Endothelial cell of umbilical vein (primary cell): ENCODE measurements at places on chromosomes 16 and 17. TPM values are rescaled to one million over a fixed set of nuclear protein-coding genes. Genes with fewer than 3 reads are reported as not detected.
A peak's percentile ranks its signal among the peaks of the same experiment; 100 is the strongest.

- no peaks in the 10 kb centered on the region for H3K36me3 ChIP-seq
- no peaks in the 10 kb centered on the region for H3K4me1 ChIP-seq
- H3K27me3 ChIP-seq: peaks cover 4% of the 10 kb centered on the region
Measured at GRCh38 chr17:20074489-20074888, 65.3 kb downstream of the SPECC1 start.

DNA sequence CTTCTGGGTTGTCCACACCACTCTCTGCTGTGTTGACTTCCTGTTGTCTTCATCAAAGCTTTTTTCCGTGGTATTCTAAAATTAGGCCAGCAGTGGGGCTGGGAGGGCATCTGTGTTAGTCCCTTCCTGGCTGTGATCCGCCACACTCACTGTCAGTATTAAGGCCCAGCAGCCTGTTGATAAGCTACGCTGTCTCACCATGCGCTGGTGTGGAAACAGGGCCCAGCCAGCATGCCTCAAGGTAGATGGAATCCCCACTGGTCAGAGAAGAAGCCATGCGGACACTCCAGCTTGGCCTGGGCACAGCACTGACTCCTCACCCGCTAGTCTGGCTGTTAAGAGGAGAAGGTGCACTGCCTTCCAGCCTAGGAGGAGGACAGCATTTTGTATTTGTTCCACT lies 11.4 kb downstream of the CDR2L start:
- no peak overlapping the region for H3K27ac ChIP-seq
- H3K4me1 ChIP-seq: no peaks in the 10 kb centered on the region
- H3K36me3 ChIP-seq: no peaks in the 10 kb centered on the region
- no peaks in the 10 kb centered on the region for H3K27me3 ChIP-seq

Gene CAPN15
- polyA plus RNA-seq: 33.9 and 48.6 TPM in 2 replicates

Gene HSF5
- 0.02 and 0.03 TPM in 2 replicates for polyA plus RNA-seq

GRCh38 chr16:20899477-20900298 lies 470 bp downstream of the DCUN1D3 start:
- H3K4me1 ChIP-seq: peaks cover 52% of the 10 kb centered on the region
- peak overlapping the region; percentile 83 for H3K4me3 ChIP-seq
- no peaks in the 10 kb centered on the region for H3K27me3 ChIP-seq
- peak; percentile 43 for DNase-seq

- H3K36me3 ChIP-seq: peaks cover 3% of the 10 kb centered on the region
- H3K27me3 ChIP-seq: no peaks in the 10 kb centered on the region
- no peak for DNase-seq
Measured at GRCh38 chr17:7018331-7018964, 4.4 kb upstream of the BCL6B start.

Gene ATP5PD
- 176 and 182 TPM in 2 replicates for polyA plus RNA-seq

- H3K36me3 ChIP-seq: no peaks in the 10 kb centered on the region
- no peaks in the 10 kb centered on the region for H3K27me3 ChIP-seq
- no peak for DNase-seq
- H3K4me1 ChIP-seq: no peaks in the 10 kb centered on the region
Measured at GRCh38 chr16:76335180-76335974, 58.2 kb downstream of the CNTNAP4 start.

DNA sequence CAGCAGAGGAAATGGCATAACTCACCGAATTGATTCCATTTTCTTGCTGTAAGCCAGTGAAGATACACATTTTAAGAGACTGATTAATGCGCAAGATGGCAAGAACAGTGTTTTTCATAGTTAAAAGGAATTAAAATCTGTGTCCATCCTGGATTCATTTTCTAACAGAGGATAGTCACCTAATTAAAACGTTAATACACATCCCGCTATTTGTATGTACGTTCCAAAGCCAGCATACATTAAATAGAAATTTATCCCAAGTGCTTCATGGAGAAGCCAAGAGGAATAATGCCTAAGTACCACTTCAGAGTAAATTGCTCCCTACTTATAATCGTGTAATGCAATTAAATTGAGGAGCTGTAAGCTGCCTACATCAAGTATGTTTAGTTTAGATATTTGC lies 49.9 kb downstream of the RBFOX1 start:
- H3K27ac ChIP-seq: no peak overlapping the region
- no peaks in the 10 kb centered on the region for H3K36me3 ChIP-seq
- no peak overlapping the region for H3K4me3 ChIP-seq
- H3K27me3 ChIP-seq: no peaks in the 10 kb centered on the region
- DNase-seq: no peak

GRCh38 chr17:47844227-47844626 lies 3.2 kb upstream of the SCRN2 start:
- no peaks in the 10 kb centered on the region for H3K27me3 ChIP-seq
- no peak overlapping the region for H3K27ac ChIP-seq
- no peaks in the 10 kb centered on the region for H3K36me3 ChIP-seq
- peaks cover 5% of the 10 kb centered on the region for H3K4me1 ChIP-seq
- DNase-seq: no peak

Gene GDPD1
- polyA plus RNA-seq: 1.7 and 2.5 TPM in 2 replicates

- no peaks in the 10 kb centered on the region for H3K27me3 ChIP-seq
- no peak overlapping the region for H3K27ac ChIP-seq
- H3K36me3 ChIP-seq: peaks cover 11% of the 10 kb centered on the region
- peaks cover 22% of the 10 kb centered on the region for H3K4me1 ChIP-seq
- H3K4me3 ChIP-seq: no peak overlapping the region
Measured at GRCh38 chr16:11738742-11739544, 3.7 kb downstream of the TXNDC11 start.

- H3K4me1 ChIP-seq: peaks cover 7% of the 10 kb centered on the region
- no peak overlapping the region for H3K4me3 ChIP-seq
- no peak for DNase-seq
- no peak overlapping the region for H3K27ac ChIP-seq
- no peaks in the 10 kb centered on the region for H3K27me3 ChIP-seq
- H3K36me3 ChIP-seq: no peaks in the 10 kb centered on the region
Measured at GRCh38 chr17:47884427-47884740, 11.7 kb upstream of the SP2 start.

Gene PLLP
- polyA plus RNA-seq: 14.4 and 19.3 TPM in 2 replicates

DNA sequence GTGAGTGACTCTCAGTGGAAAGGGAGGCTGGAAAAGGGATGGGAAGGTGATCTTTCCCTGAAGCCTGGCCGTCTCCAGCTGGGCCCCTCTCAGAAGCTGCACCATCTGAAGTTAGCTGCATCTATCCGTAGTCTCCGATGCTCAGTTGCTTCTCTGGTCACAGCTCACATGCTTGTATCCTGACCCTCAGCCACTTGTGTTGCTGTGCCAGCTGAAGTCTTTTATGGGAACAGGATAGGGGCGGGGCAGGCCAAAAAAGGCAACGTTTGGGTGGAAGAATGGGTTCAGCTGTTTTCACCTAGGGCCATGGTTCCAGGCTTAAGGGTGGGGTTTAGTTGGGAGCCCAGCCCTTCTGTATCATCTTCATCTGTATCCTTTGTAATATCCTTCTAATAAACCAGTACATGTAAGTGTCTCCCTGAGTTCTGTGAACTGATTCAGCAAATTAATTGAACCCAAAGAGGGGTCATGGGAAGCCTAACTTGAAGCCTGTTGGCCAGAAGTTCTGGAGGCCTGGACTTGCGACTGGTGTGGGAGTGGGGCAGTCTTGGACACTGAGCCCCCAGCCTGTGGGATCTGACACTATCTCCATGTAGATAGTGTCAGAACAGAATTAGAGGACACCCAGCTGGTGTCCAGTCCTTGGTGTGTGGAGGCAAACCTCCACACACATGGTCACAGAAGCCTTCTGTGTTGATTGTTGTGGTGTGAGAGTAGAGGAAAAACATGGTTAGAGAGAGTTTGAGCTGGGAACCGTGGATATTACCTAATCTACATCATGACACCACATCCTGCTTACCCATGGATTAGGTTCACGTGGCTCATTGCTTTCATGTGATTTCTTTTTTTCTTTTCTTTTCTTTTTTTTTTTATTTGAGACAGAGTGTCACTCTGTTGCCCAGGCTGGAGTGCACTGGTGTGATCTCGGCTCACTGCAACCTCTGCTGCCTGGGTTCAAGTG lies 49.3 kb upstream of the FBXO47 start:
- H3K27ac ChIP-seq: no peak overlapping the region
- no peaks in the 10 kb centered on the region for H3K36me3 ChIP-seq
- no peak overlapping the region for H3K4me3 ChIP-seq

- peak overlapping the region; percentile 85 for H3K4me3 ChIP-seq
- H3K4me1 ChIP-seq: peaks cover 30% of the 10 kb centered on the region
- no peaks in the 10 kb centered on the region for H3K36me3 ChIP-seq
- DNase-seq: peak; percentile 71
Measured at GRCh38 chr17:8125154-8125946, 1.4 kb upstream of the HES7 start.

GRCh38 chr17:74712756-74713155 lies at the start of gene CD300LF:
Gene CD300LF, minus strand, starts transcription at chr17:74712923. Its CDS starts 57 bp downstream, at chr17:74712866.
- no peak within 1 kb of the TSS for H3K4me3 ChIP-seq
- DNase-seq: no peak
- H3K27me3 ChIP-seq: no peaks in the 10 kb centered on the region
- H3K27ac ChIP-seq: no peak within 1 kb of the TSS
- H3K36me3 ChIP-seq: no peaks in the 10 kb centered on the region

DNA sequence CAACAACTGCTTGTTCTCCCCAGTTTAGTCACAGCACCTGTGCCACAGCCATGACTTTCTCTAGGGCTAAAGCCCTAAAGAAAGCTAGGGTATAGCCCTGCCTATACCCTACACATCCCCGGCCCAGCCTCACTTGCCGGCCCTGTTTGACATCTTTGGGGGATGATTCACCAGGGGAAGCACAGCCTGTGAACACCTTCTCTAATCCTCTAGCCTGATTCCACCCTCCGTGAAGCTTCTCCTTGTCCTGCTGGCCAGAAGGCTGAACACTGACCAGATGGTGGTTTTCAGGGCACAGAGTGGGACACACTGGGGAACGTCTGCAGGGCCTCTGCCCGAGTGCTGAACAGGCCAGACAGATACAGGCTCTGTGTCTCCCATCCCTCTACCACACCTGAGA lies 6.0 kb downstream of the CLEC16A start:
- H3K27ac ChIP-seq: no peak overlapping the region
- no peak for DNase-seq
- H3K4me3 ChIP-seq: no peak overlapping the region
- peaks cover 17% of the 10 kb centered on the region for H3K4me1 ChIP-seq
- no peaks in the 10 kb centered on the region for H3K27me3 ChIP-seq

- H3K36me3 ChIP-seq: no peaks in the 10 kb centered on the region
- no peak overlapping the region for H3K4me3 ChIP-seq
- DNase-seq: no peak
- no peaks in the 10 kb centered on the region for H3K27me3 ChIP-seq
- no peak overlapping the region for H3K27ac ChIP-seq
Measured at GRCh38 chr16:85107532-85107931, 4.7 kb downstream of the CIBAR2 start.

Gene CACNG5
- polyA plus RNA-seq: not detected in 2 replicates

DNA sequence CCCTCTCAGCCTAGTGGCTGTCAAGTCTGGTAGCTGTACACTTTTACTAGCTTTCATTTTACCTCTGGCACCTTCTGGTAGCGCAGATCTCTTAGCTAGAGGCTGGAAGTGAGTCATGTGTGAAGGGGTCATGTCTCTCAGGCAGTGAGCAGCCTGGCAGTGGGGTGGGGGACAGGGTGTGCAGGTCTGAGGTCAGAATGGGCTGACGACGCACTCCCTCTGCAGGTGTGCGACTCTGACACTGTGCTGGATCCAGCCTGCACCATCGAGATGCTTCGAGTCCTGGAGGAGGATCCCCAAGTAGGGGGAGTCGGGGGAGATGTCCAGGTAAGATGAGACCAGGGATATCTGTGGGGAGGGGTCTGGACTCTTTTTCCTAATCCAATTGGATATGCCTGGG lies 7.8 kb downstream of the HAS3 start:
- no peak overlapping the region for H3K27ac ChIP-seq
- peaks cover 17% of the 10 kb centered on the region for H3K4me1 ChIP-seq
- H3K36me3 ChIP-seq: no peaks in the 10 kb centered on the region
- no peaks in the 10 kb centered on the region for H3K27me3 ChIP-seq
- DNase-seq: no peak

DNA sequence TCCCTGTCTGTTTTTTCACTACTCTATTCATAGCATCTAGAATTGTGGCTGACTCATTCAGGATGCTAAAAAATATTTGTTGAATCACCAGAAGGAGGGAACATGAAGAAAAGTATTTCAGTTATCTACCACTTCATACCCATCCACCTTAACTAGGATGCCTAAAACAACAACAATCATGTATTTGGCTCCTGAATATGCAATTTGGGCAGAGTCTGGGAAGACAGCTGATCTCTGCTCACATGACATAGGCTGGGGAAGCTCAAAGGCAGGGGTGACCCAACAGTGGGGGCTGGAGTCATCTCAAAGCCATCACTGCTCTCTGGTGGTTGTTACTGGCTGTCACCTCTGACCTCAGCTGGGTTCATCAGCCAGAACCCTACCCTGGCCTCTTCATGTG lies 80.1 kb upstream of the RPL38 start:
- no peaks in the 10 kb centered on the region for H3K4me1 ChIP-seq
- H3K27ac ChIP-seq: no peak overlapping the region
- no peaks in the 10 kb centered on the region for H3K36me3 ChIP-seq
- no peaks in the 10 kb centered on the region for H3K27me3 ChIP-seq
- H3K4me3 ChIP-seq: no peak overlapping the region

GRCh38 chr16:89166696-89167424 lies 4.7 kb upstream of the CDH15 start:
- H3K27me3 ChIP-seq: no peaks in the 10 kb centered on the region
- no peak for DNase-seq
- H3K4me1 ChIP-seq: peaks cover 3% of the 10 kb centered on the region
- no peak overlapping the region for H3K27ac ChIP-seq

- H3K36me3 ChIP-seq: no peaks in the 10 kb centered on the region
- no peaks in the 10 kb centered on the region for H3K27me3 ChIP-seq
- H3K4me1 ChIP-seq: no peaks in the 10 kb centered on the region
Measured at GRCh38 chr16:51113236-51114125, 37.6 kb downstream of the SALL1 start.

Gene DLG4
- polyA plus RNA-seq: 14.0 and 14.9 TPM in 2 replicates
